ENCODE measurements at places on chromosomes 4 and X.

GRCh38 chr4:112847781-112848180, 201.7 kb upstream of the ANK2 start:
- no peak for DNase-seq

DNA sequence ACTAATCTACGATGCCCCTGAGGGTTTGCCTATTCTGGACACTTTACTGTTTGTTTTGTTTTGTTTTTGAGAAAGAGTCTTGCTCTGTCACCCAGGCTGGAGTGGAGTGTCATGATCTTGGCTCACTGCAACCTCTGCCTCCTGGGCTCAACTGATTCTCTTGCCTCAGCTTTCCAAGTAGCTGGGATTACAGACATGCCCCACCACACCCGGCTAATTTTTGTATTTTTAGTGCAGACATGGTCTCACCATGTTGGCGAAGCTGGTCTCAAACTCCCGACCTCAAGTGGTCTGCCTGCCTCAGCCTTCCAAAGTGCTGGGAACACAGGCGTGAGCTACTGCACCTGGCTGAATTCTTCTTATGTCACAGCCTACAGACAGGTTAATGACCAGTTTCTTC, 70.7 kb downstream of the MFAP3L start:
- no peak for DNase-seq

DNA sequence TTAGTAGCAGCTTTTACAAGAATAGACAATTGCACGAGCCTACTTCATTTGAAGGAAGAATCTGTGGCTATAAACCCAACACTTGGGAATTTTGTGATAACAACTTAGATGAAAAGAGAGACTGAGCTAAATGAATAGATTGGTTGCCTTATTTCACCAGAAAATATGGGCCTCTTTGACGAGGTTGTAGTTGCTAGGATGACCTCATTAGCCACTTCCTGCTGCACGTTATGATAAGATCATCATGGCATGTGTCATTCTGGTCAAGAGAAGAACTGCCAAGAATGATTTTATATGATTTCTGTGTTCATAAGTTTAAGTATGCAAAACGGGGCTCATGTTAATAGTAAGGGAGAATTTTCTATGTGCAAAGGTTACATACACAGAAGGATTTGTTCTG, 321.9 kb upstream of the GIMD1 start:
- peak; percentile 71 for DNase-seq

- peak; percentile 7 for DNase-seq
These were observed 959.6 kb upstream of the NDST4 start for GRCh38 chr4:116073051-116073450.

GRCh38 chr4:175540151-175540550, 271.9 kb downstream of the GPM6A start:
- no peak for DNase-seq

DNA sequence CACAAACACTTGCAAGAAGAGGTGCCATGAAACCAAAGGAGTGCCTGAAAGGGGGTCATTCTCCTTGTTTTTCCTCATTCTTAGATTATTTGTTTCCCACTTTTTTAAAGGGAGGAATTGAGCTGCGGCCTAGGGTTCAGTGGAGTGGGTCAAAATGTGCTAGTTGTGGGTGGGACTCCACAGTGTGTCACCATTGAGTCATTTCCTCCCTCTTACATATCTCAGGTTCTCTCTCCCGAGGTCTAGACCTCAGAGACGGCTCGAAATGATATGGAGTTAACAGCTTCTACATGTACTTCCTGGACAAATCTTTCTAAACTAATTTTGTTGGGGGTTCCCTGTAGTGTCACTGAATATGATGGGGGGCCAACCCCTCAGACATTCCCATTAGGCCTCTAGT, 328.4 kb upstream of the SPANXN1 start:
- no peak for DNase-seq

- DNase-seq = peak; percentile 97
These were observed 75.0 kb downstream of the FAT4 start for GRCh38 chr4:125389713-125390112.

GRCh38 chrX:15816886-15817285, 26.6 kb downstream of the ZRSR2 start:
- peak; percentile 11 for DNase-seq
